8988T (cell line): ENCODE measurements at places on chromosomes 16 and 17.

DNA sequence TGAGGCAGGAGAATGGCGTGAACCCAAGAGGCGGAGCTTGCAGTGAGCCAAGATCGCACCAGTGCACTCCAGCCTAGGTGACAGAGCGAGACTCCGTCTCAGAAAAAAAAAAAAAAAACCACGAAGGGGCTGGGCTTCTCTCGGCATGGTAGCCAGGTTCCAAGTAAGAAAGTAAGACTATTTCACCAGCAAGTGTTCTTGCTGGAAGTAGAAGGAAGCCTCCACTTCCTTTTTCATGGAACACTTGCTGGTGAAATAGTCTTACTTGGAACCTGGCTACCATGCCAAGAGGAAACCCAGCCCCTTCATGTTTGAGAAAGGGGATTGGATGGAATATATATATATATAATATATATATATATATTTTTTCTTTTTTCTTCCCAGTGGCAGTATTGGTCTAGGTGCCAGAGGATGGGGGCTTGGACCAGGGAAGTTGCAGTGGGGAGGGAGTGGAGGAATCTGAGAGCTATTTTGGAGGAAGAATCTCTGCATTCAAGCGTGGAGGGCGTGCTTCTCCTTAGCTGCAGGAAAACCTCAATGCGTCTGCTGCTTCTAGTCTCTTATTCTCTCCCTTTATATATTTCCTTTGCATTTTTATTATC, 7.2 kb upstream of the N4BP1 start:
- DNase-seq: no peak

DNA sequence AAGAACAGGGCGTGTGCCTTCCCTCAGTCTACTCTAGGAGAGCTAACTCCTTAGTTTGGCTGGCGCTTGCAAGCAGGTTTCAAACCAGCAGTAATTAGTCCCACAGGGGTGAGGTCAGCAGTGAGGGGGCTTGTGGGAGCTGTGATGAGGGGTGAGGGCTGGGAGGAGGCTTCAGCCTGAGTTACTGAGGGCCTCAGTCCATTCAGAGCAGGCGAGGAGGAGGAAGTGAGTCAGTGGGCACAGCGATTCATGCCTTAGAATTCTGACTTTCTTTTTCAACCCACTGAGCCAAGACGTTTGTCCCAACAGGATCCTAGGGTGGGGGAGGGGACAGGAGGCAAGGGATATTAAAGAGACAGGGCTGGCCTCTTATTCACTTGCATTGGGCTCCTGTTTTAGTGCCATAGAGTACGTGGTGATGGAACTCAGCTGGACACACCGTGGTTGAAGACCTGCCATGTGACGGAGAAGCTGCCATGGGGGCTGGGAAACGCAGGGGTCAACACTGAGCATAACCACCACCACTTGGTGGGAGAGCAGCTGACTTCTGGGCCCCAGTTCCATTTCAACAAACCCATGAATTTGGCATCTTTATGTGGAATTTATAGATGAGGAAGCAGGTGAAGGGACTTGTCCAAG, 8.3 kb upstream of the ITGA3 start:
- DNase-seq: peak; percentile 87

GRCh38 chr16:10564591-10564990, 15.8 kb downstream of the EMP2 start:
- DNase-seq: no peak

DNA sequence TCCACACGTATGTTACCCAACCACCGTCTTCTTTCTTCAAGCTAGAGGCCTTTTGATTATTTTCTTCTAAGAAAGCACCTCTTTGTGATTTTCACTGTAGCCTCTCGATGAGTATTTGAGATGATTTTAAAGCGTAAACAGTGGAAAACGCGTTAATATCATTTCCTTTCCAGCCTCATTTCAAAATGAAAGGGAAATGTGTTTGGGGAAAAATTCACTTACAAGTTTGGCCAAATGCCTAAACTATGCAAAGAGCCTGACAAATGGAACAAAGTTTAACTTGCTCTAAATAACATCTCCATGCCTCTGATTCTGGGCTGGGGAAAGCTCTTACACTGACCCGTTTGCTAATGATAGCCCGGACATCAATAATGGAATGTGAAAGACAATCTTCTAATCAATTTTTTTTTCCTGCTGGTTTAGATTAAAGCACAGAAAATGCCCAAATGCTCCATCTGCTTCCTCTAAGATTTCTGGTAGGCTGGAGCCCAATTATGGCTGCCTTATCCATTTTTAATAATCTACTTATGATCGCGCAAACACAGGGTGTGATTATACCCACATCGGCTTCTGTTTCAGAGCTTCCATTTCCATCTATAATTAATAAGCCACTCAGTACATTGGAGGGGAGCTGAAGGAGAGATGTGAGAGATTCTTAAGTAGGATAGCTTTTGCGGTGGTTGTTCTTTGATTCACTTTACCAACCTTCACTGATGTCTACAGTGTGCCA, 43.5 kb downstream of the HS3ST2 start:
- DNase-seq: no peak

DNA sequence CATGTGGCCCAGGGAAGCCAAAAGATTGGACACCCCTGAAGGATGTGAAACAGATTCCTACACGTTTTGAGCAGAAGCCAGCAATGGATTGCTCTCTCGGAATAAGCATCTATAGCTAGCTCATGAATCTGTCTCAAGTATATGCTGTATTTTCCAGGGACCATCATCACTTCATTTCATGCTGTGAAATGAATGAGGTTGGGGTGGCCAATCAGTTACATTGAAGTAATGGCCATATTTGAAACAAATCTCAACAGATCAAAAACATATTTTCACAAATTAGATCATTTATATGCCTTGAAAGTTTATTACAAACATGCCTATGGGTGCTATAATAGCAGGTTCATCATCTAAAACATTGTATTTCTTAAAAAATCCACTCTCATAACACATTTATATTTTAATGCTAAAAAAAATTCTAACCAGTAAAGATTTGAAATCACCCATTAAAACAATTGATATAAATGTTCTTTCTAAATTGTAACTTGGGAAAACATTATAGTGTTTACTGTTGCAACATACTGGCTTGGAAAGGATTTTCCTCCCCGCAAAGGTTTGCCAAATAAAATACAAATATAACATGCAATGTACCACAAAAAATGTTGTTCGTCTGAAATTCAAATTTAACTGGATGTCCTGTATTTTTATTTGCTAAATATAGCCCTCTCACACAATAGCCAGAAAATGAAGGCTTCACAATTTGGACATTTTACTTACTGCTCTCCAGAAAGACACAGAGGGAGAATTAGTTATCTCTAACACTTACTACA, 743.6 kb downstream of the KCNJ2 start:
- DNase-seq: no peak

- no peak for DNase-seq
These were observed 13.7 kb downstream of the FOXF1 start for GRCh38 chr16:86524029-86524428.

DNA sequence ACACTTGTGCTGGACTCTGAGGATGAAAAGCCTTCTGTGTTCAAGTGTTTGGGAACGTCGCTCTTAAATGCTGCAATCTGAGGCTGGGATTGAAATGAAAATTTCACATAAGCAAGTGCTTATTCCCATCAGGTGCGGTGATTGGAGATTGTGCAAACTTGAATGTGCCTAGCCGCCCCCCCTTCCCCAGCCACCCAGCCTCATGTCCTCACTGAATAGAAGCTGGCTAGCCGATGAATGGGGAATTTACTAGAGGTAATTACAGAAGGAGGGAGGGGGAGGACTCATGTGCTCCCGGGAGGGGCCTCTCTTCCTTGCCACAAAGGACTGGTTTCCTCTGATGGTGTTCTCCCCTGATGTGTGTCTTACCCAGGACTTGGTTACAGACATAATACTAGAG, 544.8 kb upstream of the EEF2KMT start:
- no peak for DNase-seq

DNA sequence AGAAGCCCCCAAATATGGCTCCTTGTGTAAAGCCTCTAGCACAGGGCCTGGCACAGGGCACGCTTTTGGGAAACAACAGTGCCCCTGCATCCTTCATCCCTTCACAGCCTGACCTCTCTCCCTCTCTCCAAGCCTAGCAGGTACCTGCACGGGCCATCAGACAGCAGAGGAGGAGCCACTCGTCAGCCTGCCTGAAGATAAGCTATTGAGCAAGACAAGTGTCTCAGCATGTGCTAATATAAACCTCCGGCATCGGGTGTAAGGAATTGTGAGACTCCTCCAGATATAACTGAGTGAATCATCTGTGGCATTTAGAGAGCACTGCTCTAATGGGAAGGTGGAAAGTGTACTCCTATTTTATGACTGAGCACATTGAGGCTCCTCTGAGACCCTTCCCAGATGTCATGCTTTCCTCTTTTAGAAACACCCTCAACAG, 38.3 kb downstream of the TBX4 start:
- DNase-seq: no peak

- DNase-seq: no peak
These were observed 2.4 kb downstream of the CCR7 start for GRCh38 chr17:40562838-40563219.

GRCh38 chr17:7854078-7854777, 638 bp upstream of the TMEM88 start:
- no peak for DNase-seq

- DNase-seq: no peak
These were observed 47.8 kb upstream of the GCSH start for GRCh38 chr16:81143921-81144471.

DNA sequence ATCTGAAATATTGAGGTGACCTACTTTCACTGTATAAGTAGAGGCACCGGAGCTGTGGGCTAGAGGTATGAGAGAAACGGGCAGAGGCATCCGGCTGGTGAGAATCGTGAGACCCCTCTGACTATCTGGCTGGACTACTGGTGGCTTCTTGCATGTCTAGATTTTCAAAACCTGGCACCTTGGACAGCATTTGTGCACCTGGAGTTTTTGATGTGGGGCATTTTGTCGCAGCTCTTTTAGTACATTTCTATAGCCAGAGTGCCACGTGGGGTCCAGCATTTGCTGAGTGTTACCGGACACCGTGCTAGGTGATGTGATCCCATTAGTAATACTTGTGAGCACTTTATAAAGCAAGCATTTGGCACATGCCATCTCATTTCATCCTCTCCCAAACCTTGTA, 32.6 kb upstream of the SHISA9 start:
- DNase-seq: no peak

GRCh38 chr17:32240750-32241149, 24.9 kb upstream of the RHBDL3 start:
- no peak for DNase-seq

DNA sequence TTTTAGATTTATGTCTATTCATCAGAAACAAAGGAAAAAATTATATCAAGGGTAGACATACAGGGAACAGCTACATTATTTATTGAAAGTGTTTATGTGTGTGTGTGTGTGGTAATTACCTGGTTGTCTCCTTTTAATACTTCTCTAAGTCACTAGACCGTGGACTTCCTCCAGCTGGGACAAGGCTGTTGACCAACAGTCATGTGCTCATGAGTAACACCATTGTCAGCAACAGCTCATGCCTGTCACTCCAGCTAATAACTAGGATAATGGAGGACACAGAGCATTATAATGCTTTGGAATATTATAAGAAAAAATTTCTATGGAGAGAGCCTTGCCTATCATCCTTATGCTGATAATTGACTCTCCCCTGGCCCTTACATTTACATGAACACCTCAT, 125.3 kb upstream of the SALL1 start:
- DNase-seq: no peak

- DNase-seq: no peak
These were observed 96.5 kb upstream of the ERCC4 start for GRCh38 chr16:13823501-13823900.

GRCh38 chr16:12742741-12743140, 60.9 kb downstream of the CPPED1 start:
- no peak for DNase-seq

DNA sequence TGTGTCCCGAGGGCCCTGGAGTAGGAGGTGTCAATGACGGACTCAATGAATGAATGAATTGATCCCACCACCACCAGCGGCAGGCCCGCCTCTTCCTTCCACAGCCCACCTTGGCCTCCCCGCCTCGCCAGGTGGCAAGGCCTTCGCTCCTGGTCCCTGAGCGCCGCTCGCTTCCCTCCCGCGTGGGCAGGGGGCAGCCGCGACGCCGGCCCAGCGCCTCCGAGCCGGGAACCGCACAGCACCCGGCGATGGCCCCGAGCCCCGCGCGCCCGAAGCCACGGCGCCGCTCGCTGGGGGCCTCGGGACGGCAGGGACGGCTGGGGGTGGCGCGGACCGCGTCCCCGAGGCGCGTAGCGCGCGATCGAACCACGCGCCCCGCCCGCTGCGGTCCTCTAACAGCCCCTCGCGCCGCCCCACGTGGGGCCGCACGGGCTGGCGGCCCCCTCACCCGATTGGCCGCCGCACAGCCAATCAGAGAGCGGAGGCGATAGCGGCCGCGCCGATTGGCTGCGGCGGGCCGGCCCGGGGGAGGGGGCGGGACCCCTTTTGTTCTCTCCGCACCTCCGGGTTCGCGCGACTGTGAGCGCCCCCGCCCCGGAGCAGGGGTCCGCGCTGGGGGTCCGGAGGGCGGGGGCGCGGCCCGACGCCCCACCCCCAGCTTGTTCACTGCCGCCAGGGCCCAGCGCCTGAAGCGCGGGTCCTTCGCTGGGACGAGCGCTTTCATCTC, 31.4 kb downstream of the ACTG1 start:
- DNase-seq: no peak

GRCh38 chr17:72572604-72573491, 452.0 kb downstream of the SOX9 start:
- no peak for DNase-seq

DNA sequence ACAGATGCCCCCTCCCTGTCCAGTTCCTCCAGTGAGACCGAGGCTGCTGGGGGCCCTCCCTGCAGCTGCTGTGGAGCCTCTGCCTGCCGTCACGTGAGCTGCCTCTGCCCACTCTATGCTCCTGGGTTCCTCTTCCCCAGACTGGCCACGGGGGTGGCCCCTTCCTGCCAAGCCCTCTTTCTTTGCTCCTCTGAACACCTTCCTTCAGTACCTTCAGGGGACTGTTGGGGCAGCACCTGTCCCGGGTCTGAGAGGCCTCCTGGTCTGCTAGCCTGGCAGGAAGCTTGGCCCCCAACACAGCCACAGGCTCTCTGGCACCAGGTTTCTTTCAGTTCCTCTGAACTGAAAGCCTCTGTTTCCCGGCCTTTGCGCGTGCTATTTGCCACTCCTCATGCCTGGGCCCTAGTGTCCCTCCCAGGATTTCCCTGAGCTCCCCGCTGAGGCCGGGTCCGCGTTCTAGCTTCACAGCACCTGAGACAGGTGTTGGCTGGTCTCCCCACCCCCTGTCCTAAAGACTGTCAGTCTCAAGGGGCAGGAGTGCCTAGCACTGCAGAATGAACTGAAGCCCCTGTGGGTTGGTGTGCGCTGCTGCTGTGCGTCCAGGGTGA, 6.6 kb upstream of the ATP6V0C start:
- DNase-seq: no peak

- DNase-seq: no peak
These were observed 706 bp downstream of the HLF start for GRCh38 chr17:55265311-55266021.

DNA sequence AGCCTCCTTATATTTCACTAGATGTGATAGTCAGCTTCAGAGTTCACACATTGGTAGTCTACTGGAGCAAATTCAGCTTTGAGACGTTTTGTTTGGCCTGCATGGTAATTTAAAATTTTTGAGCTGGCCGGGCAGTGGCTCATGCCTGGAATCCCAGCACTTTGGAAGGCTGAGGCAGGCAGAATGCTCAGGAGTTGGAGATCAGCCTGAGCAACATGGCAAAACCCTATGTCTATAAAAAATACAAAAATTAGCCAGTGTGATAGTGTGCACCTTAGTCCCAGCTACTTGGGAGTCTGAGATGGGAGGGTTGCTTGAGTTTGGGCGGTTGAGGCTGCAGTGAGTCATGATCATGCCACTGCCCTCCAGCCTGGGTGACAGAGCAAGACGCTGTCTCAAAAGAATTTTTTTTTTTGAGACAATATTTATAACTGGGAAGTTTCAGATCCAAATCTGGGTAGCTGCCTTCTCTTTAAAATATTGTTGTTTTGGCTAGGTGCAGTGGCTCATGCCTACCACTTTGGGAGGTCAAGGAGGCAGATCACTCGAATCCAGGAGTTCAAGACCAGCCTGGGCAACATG, 4.8 kb upstream of the BLMH start:
- no peak for DNase-seq
